ENCODE measurements at places on chromosomes 6 and 20.

GRCh38 chr6:24827970-24828369, 29.3 kb upstream of the ARMH2 start:
- no peak for DNase-seq

- DNase-seq, result no peak
Measured at GRCh38 chr6:2639896-2640295, 110.8 kb downstream of the MYLK4 start.

DNA sequence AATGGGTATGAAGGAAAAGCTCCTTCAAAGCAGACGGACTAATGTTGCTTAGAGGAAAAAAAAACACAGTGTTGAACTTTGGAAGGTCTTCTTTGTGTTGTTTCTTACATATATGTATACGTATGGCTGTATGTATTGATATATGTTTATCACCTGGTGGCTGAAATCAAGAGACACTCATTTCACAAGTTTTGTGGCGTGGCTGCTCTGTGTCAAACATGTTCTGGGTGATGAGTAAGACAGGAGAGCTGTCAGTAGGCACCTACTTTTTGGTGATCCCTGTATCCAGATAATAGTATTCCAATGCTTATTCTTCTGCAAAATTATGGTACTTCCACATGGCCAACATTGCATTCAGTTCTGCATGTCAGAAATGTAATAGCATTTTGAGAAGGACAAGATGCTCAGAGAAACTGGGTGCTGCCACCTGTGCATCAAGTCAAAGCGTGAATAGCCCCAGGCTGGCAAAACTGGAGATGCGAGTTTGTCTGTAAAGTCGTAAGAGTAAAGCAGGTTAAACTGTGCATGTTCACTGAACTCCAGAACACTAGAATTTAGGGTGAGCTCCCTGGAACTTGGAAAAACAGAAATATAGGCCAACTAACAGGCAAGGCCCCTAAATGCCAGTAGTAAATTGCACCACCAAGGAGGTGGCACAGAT, 67.9 kb downstream of the ARMC2 start:
- DNase-seq, result no peak

GRCh38 chr6:119620846-119621555, 271.4 kb upstream of the MAN1A1 start:
- no peak for DNase-seq

GRCh38 chr6:56416247-56416646, 168.9 kb upstream of the COL21A1 start:
- no peak for DNase-seq

DNA sequence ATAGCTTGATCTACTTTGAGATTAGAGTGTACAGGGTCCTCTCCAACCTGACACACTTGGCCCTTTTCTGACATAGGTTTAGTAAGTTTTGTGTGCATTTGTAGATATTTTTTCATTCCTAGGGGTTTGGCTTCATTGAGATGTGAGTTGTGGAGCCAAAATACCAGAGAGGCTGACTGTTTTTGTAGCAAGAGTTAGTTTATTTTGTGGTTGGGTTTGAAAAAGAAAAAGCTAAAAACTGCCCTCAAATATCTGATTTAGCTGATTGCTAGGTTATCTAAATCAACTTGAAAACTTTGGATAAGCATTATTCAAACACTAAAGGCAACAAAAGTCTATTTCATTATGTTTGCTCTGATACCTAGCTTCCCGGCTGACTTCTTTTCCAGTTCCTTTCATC, 164.7 kb upstream of the CENPW start:
- no peak for DNase-seq

GRCh38 chr6:87747646-87748045, 45.6 kb upstream of the AKIRIN2 start:
- DNase-seq, result no peak

GRCh38 chr6:75349262-75349984, 64.8 kb upstream of the TMEM30A start:
- no peak for DNase-seq

GRCh38 chr6:43268782-43269272, 25.5 kb downstream of the TTBK1 start:
- no peak for DNase-seq

DNA sequence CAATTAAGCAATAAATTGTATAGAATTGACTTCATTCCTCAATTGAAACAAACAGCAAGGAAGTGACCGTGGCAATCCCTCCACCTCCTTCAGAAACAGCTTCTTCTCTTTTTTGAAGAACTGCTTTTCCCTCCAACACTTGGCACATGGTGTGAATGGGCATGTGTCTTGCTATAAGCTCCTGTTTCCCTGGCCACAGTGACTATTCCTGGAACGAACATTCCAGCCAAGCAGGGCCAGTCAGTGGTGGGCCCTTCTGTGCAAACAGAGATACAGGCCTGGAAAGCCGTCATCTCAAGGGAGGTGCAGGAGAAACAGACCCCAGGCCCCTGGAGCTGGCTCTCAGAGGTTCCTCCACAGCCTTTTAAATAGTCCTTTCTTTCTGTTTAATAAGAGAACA, 6.9 kb downstream of the TXNDC5 start:
- DNase-seq, result no peak

DNA sequence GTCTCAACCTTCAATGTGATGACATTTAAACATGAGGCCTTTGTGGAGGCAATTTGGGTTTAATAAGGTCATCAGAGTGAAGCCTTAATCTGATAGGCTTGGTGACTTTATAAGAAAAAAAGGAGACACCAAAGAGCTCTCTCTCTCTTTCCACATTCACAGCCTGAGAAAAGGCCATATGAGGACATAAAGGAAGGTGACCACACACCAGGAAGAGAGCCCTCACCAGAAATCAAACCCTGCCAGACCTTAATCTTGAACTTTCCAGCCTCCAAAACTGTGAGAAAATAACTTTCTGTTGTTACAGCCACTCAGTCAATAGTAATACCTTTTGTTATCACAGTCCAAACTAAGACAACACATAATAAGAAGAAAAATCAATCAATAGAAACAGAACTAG, 47.7 kb downstream of the COL12A1 start:
- no peak for DNase-seq

GRCh38 chr6:41488433-41489119, 57.6 kb upstream of the FOXP4 start:
- DNase-seq, result no peak

- no peak for DNase-seq
Measured at GRCh38 chr20:46151936-46152335, 33.8 kb downstream of the CD40 start.

DNA sequence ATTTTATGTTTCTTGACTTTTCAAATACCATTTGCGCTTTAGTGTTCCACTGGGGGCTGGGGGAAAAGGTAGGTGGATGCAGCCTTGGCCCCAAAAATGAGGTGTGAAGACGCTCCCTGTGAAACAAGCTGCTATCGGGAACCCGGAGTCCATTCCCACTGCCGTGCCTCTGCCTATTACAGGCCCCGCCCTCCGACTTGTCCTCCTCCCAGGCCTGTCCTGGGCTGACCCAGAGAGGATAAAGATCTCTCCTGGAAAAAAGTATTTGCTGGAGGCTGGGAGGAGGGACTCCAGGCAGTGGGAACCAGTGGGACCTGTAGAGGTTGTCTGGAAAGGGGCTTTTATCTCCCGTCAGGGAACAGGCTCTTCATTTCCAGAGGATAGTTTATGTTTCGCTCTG, 215.0 kb downstream of the SLC24A3 start:
- no peak for DNase-seq

GRCh38 chr6:163607792-163608191, 193.3 kb downstream of the QKI start:
- no peak for DNase-seq

DNA sequence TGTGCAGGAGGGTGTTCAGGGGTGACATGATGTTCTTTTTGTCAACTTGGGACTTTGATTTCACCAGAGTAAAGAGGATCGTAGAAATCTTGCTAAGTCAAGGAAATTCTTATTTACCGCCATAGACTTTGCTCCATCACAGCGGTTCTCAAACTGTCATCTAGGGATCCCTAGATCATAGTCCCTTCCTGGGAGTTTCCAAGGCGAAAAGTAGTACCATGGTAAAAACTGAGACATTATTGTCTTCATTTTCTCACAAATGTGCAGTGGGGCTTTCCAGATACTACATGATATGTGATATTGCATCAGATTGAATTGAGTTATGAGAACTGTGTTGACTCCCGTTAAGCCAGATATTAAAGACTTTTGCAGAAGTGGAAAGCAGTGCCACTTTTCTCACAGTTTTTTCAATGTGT, 79.7 kb downstream of the JARID2 start:
- DNase-seq, result no peak

GRCh38 chr6:73145690-73146089, 79.6 kb downstream of the KHDC1L start:
- DNase-seq, result no peak

- DNase-seq, result no peak
Measured at GRCh38 chr20:20795721-20796120, 83.3 kb upstream of the RALGAPA2 start.

DNA sequence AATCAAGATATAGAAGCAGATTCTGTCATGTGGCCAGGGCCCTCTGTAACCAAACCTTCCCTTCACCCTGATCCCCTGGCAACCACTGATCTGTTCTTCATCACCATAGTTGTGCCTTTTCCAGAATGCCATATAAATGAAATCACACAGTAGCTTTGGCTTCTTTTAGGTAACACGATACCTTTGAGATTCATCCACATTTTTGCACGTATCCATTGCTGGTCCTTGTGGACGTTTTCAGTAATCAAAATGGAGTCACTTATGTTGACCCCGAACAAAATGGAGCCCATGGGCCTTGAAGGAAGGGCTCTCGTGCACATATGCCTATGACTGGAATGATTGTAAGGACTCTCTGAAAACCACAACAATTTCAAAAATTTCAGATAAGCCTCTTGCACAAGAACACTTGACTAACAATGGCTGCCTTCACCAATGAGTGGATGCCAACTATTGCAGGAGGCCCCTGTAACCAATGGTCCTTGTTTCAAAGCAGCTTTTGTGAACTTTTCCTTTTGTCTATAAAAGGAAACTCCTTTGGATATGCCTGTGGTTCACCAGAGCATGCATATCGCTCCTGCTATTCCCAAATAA, 84.3 kb upstream of the RALY start:
- DNase-seq, result no peak

All from NCI-H526 (cell line).